ENCODE measurements at places on chromosomes 5 and 9. TPM values are rescaled to one million over a fixed set of nuclear protein-coding genes. Genes with fewer than 3 reads are reported as not detected.

S100Z gene
- 1.7 TPM for total RNA-seq

DNA sequence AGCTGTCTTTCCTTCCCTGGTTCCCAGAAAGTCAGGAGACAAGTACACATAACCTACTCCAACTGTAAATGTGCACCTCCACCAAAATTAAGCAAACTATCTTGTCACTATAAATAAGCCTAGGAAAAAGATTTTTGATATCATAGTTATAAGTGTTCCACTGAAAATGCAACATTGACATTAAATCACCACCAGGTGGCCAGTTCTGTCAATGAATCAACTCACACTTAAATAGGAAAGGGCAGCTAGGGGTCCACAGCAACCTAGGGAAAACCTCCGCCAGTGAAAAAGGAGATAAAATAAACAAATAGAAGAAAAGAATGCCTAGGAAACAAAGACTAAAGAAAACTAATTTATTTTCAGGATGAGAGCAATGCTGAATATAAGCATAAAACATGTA is 243.0 kb upstream of the PTPRD start:
- DNase-seq: no peak
- H3K36me3 ChIP-seq: no peaks in the 10 kb centered on the region
- no peaks in the 10 kb centered on the region for H3K4me1 ChIP-seq
- no peak overlapping the region for H3K27ac ChIP-seq

- no peaks in the 10 kb centered on the region for H3K36me3 ChIP-seq
- H3K4me1 ChIP-seq: no peaks in the 10 kb centered on the region
- no peak overlapping the region for H3K4me3 ChIP-seq
- no peak for DNase-seq
These were observed 117.4 kb upstream of the RORB start for GRCh38 chr9:74379718-74380117.

CDX1 gene
- total RNA-seq: not detected

GRCh38 chr9:104810421-104811339 is 46.8 kb downstream of the NIPSNAP3B start:
- no peak overlapping the region for H3K4me3 ChIP-seq
- no peak for DNase-seq
- H3K36me3 ChIP-seq: no peaks in the 10 kb centered on the region
- H3K4me1 ChIP-seq: no peaks in the 10 kb centered on the region
- no peak overlapping the region for H3K27ac ChIP-seq

PPP3R2 gene
- not detected for total RNA-seq

AK8 gene
- not detected for total RNA-seq

CMYA5 gene
- 0.10 TPM for total RNA-seq

DNA sequence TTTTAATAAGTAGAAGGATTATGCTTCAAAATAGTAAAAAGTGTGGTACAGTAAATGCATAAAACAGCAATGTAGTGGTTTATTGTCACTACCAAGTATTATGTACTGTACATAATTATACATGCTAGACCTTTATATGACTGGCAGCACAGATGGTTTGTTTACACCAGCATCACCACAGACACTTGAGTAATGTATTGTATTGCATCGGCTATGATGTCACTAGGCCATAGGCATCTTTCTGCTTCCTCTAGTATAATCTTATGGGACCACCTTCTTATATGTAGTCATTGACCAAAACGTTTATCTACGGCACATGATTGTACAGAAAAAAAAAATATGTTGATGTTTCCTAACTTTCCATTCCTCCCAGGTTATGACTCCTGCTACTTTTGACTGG is 31.9 kb upstream of the SSBP2 start:
- no peaks in the 10 kb centered on the region for H3K27me3 ChIP-seq
- no peaks in the 10 kb centered on the region for H3K36me3 ChIP-seq
- H3K27ac ChIP-seq: no peak overlapping the region
- no peak overlapping the region for H3K4me3 ChIP-seq
- no peak for DNase-seq

DNA sequence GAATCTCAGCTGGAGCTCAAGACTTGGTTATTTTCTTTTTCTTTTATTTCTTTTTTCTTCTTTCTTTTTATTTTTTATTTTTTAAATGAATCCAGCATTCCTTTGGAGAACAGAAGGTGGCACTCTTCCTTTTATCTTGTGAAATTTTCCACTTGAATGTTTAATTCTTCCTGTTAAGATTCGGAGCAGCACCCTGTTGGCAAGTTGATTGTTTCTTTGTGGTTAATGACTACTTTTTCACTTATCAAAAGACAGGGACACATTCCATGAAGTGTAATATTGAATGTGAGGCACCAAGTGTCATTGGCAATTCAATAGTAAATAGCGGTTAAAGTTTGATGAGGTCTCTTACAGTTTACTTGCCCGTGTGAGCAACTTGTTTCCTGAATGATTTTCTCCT is 240.5 kb upstream of the CHD1 start:
- H3K36me3 ChIP-seq: no peaks in the 10 kb centered on the region
- H3K4me1 ChIP-seq: no peaks in the 10 kb centered on the region
- no peak overlapping the region for H3K4me3 ChIP-seq
- no peaks in the 10 kb centered on the region for H3K27me3 ChIP-seq
- no peak overlapping the region for H3K27ac ChIP-seq

DNA sequence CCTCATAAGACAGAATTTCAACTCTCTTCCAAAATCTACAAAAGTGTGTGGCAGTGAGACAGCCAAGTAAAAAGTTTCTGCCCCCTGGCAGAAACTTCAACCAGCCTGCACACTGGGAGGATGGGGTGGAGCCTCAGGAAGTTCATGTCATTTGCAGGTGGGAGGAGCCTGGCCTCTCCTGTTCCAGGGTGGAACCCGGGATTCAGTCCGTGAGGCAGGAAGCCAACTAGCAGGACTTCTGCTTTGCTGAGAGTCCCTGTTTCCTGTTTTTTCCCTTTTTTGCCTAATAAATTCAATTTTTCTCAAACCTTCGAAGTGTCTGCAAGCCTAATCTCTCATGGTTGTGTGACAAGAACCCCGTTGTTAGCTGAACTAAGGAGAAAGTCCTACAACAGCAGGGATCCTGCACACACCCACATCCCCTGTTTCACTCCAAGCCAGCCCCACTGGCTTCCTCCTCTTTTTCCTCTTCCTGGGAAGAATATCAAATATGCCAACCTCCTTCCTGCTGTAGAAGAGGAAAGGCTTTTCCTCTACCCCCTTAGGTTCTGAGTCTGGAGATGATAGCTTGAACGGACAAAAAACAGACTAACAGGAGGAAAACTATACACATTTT is 69.3 kb downstream of the ALDH7A1 start:
- DNase-seq: no peak
- no peaks in the 10 kb centered on the region for H3K27me3 ChIP-seq
- no peaks in the 10 kb centered on the region for H3K4me1 ChIP-seq
- no peak overlapping the region for H3K4me3 ChIP-seq
- H3K27ac ChIP-seq: no peak overlapping the region

GRCh38 chr9:108272349-108272899 is 583.4 kb downstream of the ACTL7B start:
- H3K27ac ChIP-seq: no peak overlapping the region
- H3K4me3 ChIP-seq: no peak overlapping the region
- H3K27me3 ChIP-seq: no peaks in the 10 kb centered on the region
- no peaks in the 10 kb centered on the region for H3K36me3 ChIP-seq
- H3K4me1 ChIP-seq: no peaks in the 10 kb centered on the region

DNA sequence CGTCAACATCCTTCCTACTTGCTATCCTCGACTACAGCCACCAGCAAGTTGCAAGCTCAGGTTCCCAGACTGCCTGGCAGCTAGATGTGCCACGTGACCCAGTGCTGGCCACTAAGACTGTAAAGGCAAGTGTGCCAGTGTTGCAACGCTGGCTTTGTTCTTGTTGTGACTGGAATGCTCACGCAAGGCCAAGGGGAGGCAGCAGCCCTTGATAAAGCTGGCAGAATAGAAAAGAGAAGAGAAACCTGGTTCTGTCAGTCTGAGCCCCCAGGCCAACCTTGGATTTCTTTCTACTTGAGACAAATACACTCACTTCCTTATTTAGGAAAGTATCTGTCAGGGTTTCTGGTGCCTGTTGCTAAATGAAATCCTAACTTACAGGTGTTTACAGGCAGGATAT is 113.0 kb downstream of the KLHL3 start:
- no peak overlapping the region for H3K27ac ChIP-seq
- no peak for DNase-seq
- H3K4me1 ChIP-seq: no peaks in the 10 kb centered on the region
- no peaks in the 10 kb centered on the region for H3K27me3 ChIP-seq
- H3K36me3 ChIP-seq: peaks cover 39% of the 10 kb centered on the region
- H3K4me3 ChIP-seq: no peak overlapping the region

DNA sequence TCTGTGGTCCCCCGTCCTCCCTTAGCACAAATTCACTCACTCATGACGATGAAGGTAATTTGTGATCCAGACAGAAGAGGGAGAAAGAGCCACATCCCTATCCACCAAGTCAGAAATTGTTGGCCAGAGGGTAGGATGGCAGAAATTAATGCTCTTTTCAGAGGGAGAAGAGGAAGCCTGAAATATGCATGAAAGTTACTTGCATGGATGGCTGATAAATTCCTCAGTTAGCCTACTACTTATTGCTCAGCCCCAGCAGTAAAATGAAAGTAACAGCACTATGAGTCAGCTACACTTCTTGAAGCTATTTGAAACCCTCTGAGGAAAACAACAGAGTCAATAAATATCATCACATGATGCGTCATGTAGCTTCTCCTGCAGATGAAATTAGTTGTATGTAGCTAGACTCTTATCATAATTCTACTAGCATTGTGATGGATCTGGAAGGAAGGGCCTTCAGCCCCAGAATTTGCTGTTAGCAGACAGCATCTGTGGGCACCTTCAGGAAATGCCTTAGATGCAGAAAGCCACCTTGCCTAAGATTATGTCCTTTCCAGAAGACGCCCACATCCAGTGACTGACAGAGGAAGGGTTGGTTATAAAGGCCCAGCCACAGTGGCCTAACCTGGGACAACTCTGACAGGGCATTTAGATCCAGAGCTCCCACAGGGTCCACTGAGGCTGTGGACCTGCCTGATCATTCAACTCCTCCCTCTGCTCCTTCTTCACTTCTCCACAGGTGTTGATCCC is 81.2 kb upstream of the CCDC112 start:
- no peak overlapping the region for H3K4me3 ChIP-seq
- peaks cover 15% of the 10 kb centered on the region for H3K4me1 ChIP-seq
- H3K27me3 ChIP-seq: no peaks in the 10 kb centered on the region
- no peak for DNase-seq

DNA sequence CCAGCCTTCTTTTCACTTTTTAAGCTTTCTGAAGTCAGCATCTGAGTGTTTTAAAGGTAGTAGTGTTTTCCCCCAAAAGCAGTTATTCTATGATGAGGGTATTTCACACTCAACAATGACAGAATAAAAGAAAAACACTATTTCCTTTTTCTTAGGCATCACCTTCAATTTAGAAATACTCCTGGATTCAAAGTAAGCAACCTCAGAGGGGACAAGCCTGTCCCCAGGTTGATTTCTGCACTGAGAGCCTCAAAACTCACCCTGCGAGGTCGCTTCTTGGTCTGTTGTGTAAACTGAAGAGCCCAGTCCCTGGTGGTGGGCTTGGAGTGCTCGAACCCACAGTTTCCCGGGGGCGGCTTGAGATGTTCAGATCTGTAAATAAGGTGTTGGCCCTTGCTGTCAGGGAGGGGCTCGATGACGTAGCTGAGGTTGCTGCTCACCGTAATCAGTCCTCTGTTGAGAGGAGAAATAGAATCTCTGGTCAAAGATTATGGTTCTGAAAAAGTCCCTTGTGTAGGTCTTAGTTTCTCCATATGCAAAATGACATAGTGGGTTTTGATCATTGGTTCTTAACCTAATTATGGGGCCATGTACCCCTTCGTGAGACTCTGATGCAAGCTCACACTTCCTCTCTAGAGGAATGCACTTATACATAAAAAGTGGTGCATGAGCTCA is 55.9 kb downstream of the ADAM19 start:
- H3K27ac ChIP-seq: no peak overlapping the region
- H3K4me1 ChIP-seq: no peaks in the 10 kb centered on the region
- peaks cover 39% of the 10 kb centered on the region for H3K36me3 ChIP-seq
- DNase-seq: no peak
- no peaks in the 10 kb centered on the region for H3K27me3 ChIP-seq

GRCh38 chr5:117487556-117487955 is 912.9 kb upstream of the SEMA6A start:
- H3K27me3 ChIP-seq: no peaks in the 10 kb centered on the region
- H3K27ac ChIP-seq: no peak overlapping the region
- no peaks in the 10 kb centered on the region for H3K36me3 ChIP-seq
- DNase-seq: no peak

CTSV gene
- 0.17 TPM for total RNA-seq

DNA sequence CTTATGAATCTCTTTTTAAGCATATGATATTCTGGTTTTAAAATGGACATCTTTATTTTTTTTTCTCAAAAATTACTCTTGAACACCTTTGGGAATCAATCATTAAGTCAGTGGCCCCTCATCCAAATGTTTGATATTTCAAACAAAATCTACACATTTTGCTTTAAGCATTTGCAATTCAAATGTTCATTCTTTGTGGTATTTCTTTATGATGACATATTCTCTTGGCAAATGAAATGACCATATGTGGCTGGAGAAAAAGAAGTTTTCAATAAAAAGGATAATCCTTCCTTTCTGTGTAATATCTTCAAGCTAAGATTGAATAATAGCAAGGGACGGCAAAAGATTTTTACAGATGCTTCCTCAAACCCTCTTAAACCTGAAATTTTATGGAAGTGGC is 420.8 kb downstream of the MTRR start:
- H3K27ac ChIP-seq: no peak overlapping the region
- no peaks in the 10 kb centered on the region for H3K4me1 ChIP-seq
- no peaks in the 10 kb centered on the region for H3K27me3 ChIP-seq
- no peak for DNase-seq
- H3K4me3 ChIP-seq: no peak overlapping the region

PDCD1LG2 gene
- 1.1 TPM for total RNA-seq

MYOZ3 gene
- not detected for total RNA-seq

PCDHB15 gene
- total RNA-seq: not detected

GRCh38 chr5:97364731-97365130 is 181.7 kb upstream of the RIOK2 start:
- H3K4me3 ChIP-seq: no peak overlapping the region
- no peaks in the 10 kb centered on the region for H3K36me3 ChIP-seq
- H3K4me1 ChIP-seq: no peaks in the 10 kb centered on the region
- no peak overlapping the region for H3K27ac ChIP-seq
- no peaks in the 10 kb centered on the region for H3K27me3 ChIP-seq
- no peak for DNase-seq

NOL6 gene
- total RNA-seq: 29.4 TPM

DNA sequence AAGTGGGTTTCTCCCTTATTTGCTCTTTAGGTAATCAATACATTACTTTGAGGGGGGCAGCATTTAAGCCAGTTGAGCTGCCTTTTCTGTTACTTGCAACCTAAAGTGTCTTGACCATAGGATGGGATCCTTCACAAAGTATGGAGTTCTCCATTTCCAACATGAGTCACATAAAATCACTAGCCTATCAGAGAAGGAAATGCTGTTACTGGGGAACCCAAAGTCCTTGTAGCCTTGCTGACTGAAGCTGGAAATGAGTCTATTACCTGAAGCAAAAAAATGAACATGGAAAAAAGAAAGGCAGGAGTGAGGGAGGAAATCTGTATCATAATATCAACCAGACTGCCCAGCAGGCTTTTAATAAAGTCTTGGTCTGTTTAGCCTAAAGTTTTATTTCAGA is 42.8 kb upstream of the SLIT3 start:
- DNase-seq: no peak
- no peak overlapping the region for H3K27ac ChIP-seq
- H3K27me3 ChIP-seq: peaks cover 4% of the 10 kb centered on the region
- no peaks in the 10 kb centered on the region for H3K36me3 ChIP-seq
- H3K4me1 ChIP-seq: no peaks in the 10 kb centered on the region
- H3K4me3 ChIP-seq: no peak overlapping the region
